ENCODE measurements at places on chromosomes 3 and 15.

- H3K27me3 ChIP-seq = peaks cover 18% of the 10 kb centered on the region
- H3K27ac ChIP-seq = no peak overlapping the region
- peaks cover 8% of the 10 kb centered on the region for H3K4me1 ChIP-seq
- H3K4me3 ChIP-seq = no peak overlapping the region
- DNase-seq = peak; percentile 46
These were observed 157.6 kb downstream of the KLF13 start for GRCh38 chr15:31483986-31484951.

DNA sequence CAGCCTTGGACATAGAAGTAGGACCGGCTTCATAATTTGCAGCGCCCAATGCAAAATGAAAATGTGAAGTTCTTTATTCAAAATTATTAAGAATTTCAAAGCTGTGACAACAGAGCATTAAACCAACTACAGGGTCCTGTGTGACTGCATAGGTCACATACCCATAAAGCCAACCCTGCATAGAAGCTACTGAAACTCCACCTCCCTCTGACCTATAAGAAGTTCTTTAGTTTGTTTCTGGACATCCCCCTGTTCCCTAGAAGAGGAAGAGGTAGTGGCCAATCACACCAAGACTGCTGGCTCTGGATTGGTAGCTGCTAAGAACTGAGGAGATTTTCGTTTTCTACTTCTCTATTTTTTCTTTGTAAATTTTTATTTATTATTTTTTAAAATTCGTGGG lies 9.0 kb upstream of the SELENOT start:
- no peak overlapping the region for H3K27ac ChIP-seq
- DNase-seq = no peak
- H3K4me1 ChIP-seq = no peaks in the 10 kb centered on the region
- H3K36me3 ChIP-seq = no peaks in the 10 kb centered on the region
- H3K4me3 ChIP-seq = no peak overlapping the region
- no peaks in the 10 kb centered on the region for H3K27me3 ChIP-seq

- H3K27ac ChIP-seq = no peak overlapping the region
- no peaks in the 10 kb centered on the region for H3K4me1 ChIP-seq
- H3K4me3 ChIP-seq = no peak overlapping the region
These were observed 243.5 kb upstream of the UBE2E2 start for GRCh38 chr3:22959593-22959992.

DNA sequence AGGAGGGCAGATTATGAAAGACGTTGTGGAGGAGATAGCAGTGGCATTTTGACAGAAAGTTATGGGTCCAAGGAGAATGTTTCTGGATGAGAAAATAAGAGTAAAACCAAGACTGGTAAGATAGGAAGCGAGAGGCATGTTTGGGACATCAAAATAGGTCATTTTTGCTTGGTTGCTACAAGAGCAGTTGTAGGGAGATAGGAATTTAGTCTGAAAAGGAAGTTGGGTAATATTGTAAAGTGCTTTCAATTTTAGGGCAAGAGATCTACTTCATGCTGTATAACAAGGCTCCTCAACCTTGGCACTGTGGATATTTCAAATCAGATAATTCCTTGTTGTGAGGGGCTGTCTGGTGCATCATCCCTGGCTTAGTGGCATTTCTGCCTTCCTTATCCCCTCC lies 118.0 kb upstream of the DPH6 start:
- H3K36me3 ChIP-seq = no peaks in the 10 kb centered on the region
- no peak overlapping the region for H3K27ac ChIP-seq
- DNase-seq = no peak
- H3K4me3 ChIP-seq = no peak overlapping the region

DNA sequence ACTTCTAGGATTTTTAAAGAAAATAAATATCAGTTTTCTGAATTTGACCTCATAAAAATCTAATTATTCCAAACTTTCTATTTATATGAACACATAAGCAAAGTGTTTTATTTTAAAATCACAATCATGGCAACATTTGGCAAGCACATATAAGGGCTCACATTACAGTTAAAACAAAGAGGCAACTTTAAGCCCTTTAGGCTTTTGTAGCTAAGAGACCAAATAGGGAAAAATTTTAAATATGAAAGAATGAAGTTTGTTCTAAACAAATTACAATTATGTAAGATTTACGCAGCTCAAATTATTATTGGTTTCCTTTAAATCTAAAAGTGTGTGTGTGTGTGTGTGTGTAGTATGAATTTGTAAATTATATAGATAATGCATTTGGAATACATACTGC lies 267.0 kb downstream of the ZIC4 start:
- DNase-seq = no peak
- H3K27me3 ChIP-seq = no peaks in the 10 kb centered on the region
- no peaks in the 10 kb centered on the region for H3K4me1 ChIP-seq
- no peak overlapping the region for H3K4me3 ChIP-seq
- H3K27ac ChIP-seq = no peak overlapping the region

GRCh38 chr3:127791221-127791913 lies 30.9 kb downstream of the MGLL start:
- no peaks in the 10 kb centered on the region for H3K27me3 ChIP-seq
- DNase-seq = peak; percentile 72
- peak overlapping the region; percentile 19 for H3K27ac ChIP-seq
- H3K4me1 ChIP-seq = no peaks in the 10 kb centered on the region

- DNase-seq = no peak
- no peaks in the 10 kb centered on the region for H3K27me3 ChIP-seq
- H3K4me1 ChIP-seq = no peaks in the 10 kb centered on the region
- H3K27ac ChIP-seq = no peak overlapping the region
These were observed 275.1 kb upstream of the LRTM1 start for GRCh38 chr3:55203006-55203405.

DNA sequence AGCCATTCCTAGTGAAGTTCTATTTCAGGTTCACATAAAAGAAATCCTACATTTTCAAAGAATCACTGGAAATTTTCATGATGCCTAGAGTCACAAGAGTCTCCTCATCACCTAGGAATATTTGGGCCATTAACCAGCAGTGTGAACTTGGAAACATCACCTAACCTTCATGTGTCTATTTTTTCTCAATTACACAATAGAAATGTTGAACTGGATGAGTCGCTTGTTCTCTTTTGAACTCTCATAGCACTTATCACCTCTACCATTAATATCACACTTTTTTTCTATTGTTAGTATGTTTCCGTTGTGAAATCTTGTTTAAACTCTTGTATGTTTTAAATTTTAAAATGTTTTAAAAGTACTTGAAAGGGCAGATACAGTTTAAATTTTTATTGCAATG lies 371.3 kb downstream of the CADM2 start:
- H3K4me3 ChIP-seq = no peak overlapping the region
- no peaks in the 10 kb centered on the region for H3K36me3 ChIP-seq
- H3K27me3 ChIP-seq = no peaks in the 10 kb centered on the region
- DNase-seq = no peak
- no peaks in the 10 kb centered on the region for H3K4me1 ChIP-seq
- no peak overlapping the region for H3K27ac ChIP-seq

DNA sequence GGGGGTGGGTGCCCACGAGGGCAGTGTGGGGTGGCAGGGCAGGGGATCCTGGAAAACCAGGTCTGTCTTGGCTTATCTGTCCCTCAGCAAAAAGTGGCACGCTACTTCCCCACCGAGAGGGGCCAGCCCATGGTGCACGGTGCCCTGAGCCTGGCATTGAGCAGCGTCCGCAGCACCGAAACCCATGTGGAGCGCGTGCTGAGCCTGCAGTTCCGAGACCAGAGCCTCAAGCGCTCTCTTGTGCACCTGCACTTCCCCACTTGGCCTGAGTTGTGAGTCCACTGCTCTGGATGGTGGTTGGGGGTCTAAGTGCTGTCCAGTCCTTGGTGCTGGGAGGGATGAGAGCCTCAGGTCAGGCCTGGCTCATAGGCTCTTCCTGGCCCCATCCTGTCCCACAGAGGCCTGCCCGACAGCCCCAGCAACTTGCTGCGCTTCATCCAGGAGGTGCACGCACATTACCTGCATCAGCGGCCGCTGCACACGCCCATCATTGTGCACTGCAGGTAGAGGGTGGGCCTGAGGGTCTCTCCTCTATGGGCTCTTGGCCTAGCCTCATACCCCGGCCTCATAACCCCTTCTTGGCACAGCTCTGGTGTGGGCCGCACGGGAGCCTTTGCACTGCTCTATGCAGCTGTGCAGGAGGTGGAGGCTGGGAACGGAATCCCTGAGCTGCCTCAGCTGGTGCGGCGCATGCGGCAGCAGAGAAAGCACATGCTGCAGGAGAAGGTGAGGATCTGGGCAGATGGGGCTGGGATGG lies 31.1 kb downstream of the PTPN23 start:
- no peak overlapping the region for H3K4me3 ChIP-seq
- DNase-seq = no peak
- H3K27me3 ChIP-seq = no peaks in the 10 kb centered on the region
- H3K4me1 ChIP-seq = peaks cover 2% of the 10 kb centered on the region

GRCh38 chr3:68817243-68817642 lies 115.1 kb downstream of the TAFA4 start:
- H3K4me3 ChIP-seq = no peak overlapping the region
- no peak overlapping the region for H3K27ac ChIP-seq
- no peaks in the 10 kb centered on the region for H3K27me3 ChIP-seq
- H3K36me3 ChIP-seq = no peaks in the 10 kb centered on the region

GRCh38 chr3:48528048-48528447 lies 24.1 kb upstream of the SHISA5 start:
- no peaks in the 10 kb centered on the region for H3K4me1 ChIP-seq
- no peak overlapping the region for H3K27ac ChIP-seq
- no peaks in the 10 kb centered on the region for H3K36me3 ChIP-seq
- no peaks in the 10 kb centered on the region for H3K27me3 ChIP-seq

- peaks cover 11% of the 10 kb centered on the region for H3K4me1 ChIP-seq
- H3K4me3 ChIP-seq = no peak overlapping the region
- no peak for DNase-seq
- H3K27me3 ChIP-seq = no peaks in the 10 kb centered on the region
- no peak overlapping the region for H3K27ac ChIP-seq
These were observed 576 bp upstream of the RPAP1 start for GRCh38 chr15:41544650-41545015.

- no peak overlapping the region for H3K4me3 ChIP-seq
- no peak overlapping the region for H3K27ac ChIP-seq
- H3K36me3 ChIP-seq = peaks cover 10% of the 10 kb centered on the region
- DNase-seq = no peak
- H3K4me1 ChIP-seq = no peaks in the 10 kb centered on the region
These were observed 70.9 kb downstream of the GMPS start for GRCh38 chr3:155941354-155941753.

- H3K4me1 ChIP-seq = no peaks in the 10 kb centered on the region
- H3K4me3 ChIP-seq = no peak overlapping the region
- DNase-seq = no peak
- no peaks in the 10 kb centered on the region for H3K36me3 ChIP-seq
- no peak overlapping the region for H3K27ac ChIP-seq
These were observed 248.6 kb downstream of the CBLB start for GRCh38 chr3:105620236-105620635.

DNA sequence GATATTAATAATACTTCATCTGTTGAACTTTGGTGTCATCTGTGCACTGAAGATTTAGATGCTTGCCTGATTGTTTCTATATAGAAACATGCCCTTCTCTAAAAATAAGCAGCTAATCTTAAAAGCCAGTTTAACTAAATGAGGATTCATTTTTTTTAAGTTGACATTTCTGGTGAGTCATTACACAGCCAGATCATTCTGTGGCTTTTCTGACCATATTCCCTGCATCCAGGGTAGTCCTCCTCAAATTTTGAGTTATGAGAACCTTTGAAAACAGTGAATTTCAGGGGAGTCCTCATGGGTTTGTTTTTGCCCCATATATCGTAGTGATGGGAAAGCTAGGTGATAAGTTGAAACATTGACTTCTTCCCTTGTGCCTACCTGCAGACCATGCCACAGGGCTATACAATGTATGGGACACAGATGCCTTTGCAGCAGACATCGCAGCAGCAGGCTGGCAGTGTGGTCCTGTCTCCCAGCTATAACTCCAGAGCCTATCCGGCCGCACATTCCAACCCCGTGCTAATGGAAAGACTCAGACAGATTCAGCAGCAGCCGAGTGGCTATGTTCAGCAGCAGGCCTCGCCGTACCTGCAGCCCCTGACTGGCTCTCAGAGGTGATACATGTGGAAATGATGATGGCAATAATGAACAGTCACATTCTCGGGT lies 26.5 kb upstream of the P2RY12 start:
- H3K36me3 ChIP-seq = peaks cover 61% of the 10 kb centered on the region
- H3K27ac ChIP-seq = no peak overlapping the region
- H3K4me3 ChIP-seq = no peak overlapping the region
- no peaks in the 10 kb centered on the region for H3K4me1 ChIP-seq
- H3K27me3 ChIP-seq = no peaks in the 10 kb centered on the region

DNA sequence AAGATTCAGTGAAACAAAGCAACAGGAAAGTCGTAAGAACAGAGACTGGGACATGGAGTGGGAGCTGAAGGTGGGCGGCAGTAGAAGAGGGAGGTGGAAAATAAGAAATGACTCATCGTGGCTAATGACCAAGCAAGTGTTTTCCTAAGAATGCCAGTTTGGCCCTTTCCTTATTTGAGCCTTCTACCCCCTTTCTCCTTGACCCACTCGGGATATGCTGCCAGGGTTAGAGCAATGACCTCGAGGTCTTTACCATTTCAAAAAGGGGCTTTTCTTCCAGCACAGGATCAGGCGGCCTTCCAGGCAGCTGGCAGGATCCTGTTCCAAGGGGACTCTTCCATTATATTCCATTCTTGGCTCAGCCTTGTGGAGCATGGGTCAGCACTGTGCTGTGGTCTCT lies 241.1 kb downstream of the RYR3 start:
- no peaks in the 10 kb centered on the region for H3K27me3 ChIP-seq
- H3K4me3 ChIP-seq = no peak overlapping the region
- no peaks in the 10 kb centered on the region for H3K36me3 ChIP-seq
- no peak for DNase-seq

DNA sequence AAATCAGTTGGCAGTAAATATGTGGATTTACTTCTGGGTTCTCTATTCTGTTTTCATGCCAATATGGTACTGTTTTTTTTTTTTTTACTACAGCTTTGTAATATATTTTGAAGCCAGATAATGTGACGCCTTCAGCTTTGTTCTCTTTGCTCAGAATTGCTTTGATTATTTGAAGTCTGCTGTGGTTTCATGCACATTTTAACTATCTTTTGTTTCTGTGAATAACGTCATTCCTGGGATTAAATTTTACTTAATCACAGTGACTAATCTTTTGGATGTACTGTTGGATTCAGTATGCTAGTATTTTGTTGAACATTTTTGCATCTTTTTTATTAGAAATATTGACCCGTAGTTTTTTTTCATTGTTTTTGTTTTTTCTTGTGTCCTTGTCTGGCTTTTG lies 576.5 kb downstream of the ZNF385D start:
- H3K27ac ChIP-seq = no peak overlapping the region
- no peaks in the 10 kb centered on the region for H3K4me1 ChIP-seq
- DNase-seq = no peak
- no peaks in the 10 kb centered on the region for H3K36me3 ChIP-seq
- no peaks in the 10 kb centered on the region for H3K27me3 ChIP-seq
- no peak overlapping the region for H3K4me3 ChIP-seq

- no peaks in the 10 kb centered on the region for H3K27me3 ChIP-seq
- no peak overlapping the region for H3K4me3 ChIP-seq
- H3K36me3 ChIP-seq = peaks cover 17% of the 10 kb centered on the region
- H3K4me1 ChIP-seq = no peaks in the 10 kb centered on the region
These were observed 10.0 kb downstream of the TMEM62 start for GRCh38 chr15:43143203-43143941.

Data from common myeloid progenitor, CD34-positive (primary cell).